ENCODE measurements at places on chromosomes 5 and 9.

- no peak for DNase-seq
Observed at GRCh38 chr9:129567842-129568559, 52.9 kb downstream of the C9orf50 start.

- DNase-seq = no peak
Observed at GRCh38 chr5:8600843-8601242, 731.9 kb downstream of the MTRR start.

DNA sequence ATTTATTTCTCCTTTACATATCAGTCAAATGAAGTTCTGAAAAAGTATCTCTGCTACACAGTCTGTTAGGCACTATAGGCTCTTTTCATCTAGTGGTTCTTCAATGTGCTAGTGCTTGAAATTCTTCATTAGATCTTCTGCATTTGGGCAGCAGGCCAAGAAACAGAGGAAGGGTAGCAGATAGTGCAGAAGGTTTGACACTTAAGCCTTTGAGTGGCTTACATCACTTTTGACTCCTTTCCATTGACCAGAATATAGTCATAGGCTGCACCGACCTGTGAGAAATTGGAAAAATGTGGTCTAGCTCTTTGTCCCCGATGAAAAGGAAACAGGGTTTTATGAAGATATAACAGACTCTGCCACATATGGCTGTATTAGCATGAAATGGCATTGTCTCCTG lies 459.5 kb upstream of the PTGER4 start:
- DNase-seq = no peak

GRCh38 chr5:31664566-31664965 lies 25.6 kb downstream of the PDZD2 start:
- DNase-seq = no peak

GRCh38 chr9:108083796-108084352 lies 594.3 kb upstream of the KLF4 start:
- DNase-seq = no peak

GRCh38 chr5:169242175-169242848 lies 58.6 kb downstream of the SLIT3 start:
- DNase-seq = no peak

GRCh38 chr5:7592910-7593309 lies 197.0 kb downstream of the ADCY2 start:
- DNase-seq = no peak

- DNase-seq = no peak
Observed at GRCh38 chr5:41785061-41785460, 85.2 kb downstream of the OXCT1 start.

DNA sequence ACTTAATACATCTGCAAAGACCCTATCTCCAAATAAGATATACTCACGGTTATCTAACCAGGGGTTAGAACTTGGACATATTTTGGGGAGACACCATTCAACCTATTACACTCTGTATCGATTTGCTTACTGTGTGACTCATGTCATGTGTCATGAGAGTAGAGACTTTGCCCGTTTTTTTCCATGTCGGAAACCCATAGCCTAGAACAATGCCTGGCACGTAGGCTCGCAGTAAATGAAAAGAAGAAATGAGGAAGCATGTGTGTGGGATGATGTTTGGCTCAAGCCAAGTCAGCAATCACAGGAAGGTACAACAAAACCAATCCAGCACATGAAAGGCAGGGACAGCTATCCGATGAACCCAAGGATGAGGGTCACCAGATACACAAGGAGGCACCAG lies 94.6 kb upstream of the DNAH5 start:
- DNase-seq = no peak

DNA sequence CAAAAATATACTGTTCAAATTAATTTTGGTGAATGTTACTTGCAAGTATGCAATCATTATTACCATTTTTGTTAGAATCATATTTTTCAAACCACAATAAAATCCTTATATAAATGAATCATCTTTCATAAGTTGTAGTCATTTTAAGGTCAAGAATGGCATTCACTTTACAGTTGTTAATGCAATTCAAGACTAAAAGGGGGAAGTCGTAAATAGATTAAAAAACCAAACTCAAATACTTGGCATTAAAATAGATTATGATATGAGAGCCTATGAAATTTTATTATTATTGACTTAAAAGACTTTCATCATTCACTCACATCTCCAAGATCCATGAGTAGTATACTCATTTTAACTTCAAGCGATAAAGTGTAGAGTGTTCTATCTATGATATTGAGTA lies 11.6 kb downstream of the CDH9 start:
- no peak for DNase-seq

DNA sequence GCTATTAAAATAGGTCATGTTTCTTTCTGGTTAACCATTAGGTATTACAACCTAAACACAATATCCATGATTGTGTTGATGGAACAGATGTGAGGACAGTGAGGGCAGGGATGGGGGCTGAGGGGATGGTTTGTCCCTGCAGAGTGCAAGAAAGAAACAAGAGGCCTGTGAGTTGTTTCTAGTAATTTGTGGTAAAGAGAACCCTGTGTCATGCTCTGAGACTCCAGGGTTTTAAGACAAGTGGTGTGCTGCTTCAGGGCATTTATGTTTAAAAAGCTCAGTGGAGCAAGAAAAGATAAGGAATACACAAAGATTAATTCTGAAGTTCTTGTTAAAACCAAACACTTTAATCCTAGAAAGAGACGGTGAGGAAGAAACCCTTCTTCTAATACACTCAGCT lies 656.5 kb downstream of the TLE1 start:
- DNase-seq = no peak

- DNase-seq = no peak
Observed at GRCh38 chr5:36495611-36496010, 110.8 kb upstream of the SLC1A3 start.

DNA sequence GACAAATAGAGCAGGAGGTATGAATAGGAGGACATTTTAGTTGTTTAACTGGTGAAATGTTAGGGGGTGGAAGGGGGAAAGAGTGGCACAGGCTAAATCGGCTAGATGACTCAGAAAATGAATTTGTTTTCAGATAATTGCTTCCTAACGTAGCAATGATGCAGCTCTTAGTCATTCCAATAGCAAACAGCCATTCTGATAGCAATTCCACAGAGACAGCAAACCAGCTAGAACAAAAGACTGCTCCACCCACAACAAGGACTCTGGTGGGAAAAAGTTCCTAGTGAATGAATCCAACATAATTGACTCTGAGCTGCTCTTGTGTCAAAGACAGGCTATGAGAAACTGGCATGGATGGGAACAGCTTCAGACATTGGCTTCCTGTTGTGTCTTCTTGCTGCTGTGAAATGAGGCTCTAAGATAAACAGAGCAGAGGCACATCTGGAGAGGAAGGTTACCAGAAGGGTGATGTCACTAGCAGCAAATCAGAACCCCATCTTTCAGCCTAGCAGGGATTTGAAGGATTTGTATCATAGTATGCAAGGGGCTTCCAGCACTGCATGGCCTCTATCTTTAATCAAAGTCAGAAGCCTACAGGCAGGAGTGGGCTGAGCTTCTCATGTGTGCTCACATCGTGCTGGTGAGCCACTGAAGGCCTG lies 28.1 kb upstream of the F2RL1 start:
- no peak for DNase-seq

DNA sequence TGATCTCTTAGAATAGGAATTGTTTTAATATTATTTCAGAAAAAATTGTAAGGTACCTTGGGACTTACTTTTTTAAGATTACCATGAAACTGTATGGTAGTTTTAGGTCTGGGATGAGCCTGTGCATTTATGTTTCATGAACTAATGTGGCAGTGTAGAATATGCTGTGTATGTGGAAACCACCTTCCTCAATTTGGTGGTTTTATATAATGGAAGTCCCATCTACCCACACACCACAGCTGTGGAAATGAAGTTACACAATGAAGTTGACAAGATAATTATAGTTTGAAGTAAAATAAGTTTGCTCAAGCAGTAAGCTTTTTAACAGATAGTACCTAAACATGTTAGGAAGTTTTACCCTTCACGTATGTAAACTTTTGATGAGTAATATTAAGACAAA lies 24.4 kb downstream of the WDR36 start:
- DNase-seq = no peak

- no peak for DNase-seq
Observed at GRCh38 chr9:125912667-125913066, 165.5 kb downstream of the PBX3 start.

- no peak for DNase-seq
Observed at GRCh38 chr5:40549616-40550015, 130.1 kb upstream of the PTGER4 start.

Measured in stimulated activated CD8-positive, alpha-beta memory T cell treated with anti-CD3 and anti-CD28 coated beads, Interleukin-15, amount 100 ng/mL, for 48 hours (primary cell).